Suprapubic skin (tissue), 4 donors: ENCODE measurements at places on chromosomes 16 and 17. TPM values are rescaled to one million over a fixed set of nuclear protein-coding genes. Genes with fewer than 3 reads are reported as not detected.
A peak's percentile ranks its signal among the peaks of the same experiment; 100 is the strongest.

DNA sequence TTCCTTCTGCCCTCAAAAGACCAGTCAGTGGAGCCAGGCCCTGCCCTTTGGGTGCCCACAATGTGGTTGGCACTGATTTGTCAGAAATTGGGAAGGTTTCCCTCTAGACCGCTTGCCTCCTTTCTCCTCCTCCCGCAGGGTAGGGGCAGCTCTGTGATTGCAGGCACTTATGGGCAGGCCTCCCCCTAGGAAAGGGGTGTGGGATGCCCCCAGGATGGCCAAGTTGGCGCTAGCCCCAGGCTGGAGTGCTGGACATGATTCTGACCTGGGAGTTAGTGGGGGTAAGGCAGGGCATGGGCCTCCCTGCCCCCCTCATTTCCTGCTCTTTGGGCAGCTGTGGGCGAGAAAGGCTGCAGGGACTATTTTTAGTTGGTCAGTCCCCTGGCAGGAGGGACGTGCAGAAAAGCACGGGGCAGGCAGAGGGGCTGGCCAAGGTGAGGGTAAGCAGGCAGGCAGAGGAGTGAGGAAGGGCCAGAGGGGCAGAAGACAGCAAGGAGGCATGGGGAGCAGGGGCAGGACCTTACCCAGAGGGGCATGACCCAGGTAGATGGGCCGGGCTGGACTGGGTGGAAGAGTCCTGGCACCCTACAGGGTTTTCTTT is 3.3 kb downstream of the RARA start:
- DNase-seq = peak; percentile 52

DNA sequence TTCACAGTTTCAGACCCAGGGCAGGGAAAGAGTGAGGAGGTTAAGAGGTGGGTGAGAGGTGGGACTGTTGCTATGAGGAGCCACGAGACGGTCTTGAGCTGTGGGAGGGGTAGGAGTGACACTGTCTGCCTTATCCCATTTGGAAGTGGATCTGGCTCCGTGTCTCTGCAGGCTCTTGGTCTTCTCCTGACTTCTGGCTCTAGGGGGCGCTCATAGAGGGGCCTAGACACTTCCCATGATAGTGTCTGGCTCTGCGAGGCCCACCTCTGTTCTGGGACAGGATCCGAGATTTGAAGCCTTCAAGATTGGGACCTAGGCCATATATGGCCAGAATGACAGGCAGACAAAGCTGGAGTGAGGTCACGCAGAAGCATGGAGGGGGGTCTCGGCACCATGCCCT is 204.5 kb downstream of the GSG1L start:
- DNase-seq = peak; percentile 9

DNA sequence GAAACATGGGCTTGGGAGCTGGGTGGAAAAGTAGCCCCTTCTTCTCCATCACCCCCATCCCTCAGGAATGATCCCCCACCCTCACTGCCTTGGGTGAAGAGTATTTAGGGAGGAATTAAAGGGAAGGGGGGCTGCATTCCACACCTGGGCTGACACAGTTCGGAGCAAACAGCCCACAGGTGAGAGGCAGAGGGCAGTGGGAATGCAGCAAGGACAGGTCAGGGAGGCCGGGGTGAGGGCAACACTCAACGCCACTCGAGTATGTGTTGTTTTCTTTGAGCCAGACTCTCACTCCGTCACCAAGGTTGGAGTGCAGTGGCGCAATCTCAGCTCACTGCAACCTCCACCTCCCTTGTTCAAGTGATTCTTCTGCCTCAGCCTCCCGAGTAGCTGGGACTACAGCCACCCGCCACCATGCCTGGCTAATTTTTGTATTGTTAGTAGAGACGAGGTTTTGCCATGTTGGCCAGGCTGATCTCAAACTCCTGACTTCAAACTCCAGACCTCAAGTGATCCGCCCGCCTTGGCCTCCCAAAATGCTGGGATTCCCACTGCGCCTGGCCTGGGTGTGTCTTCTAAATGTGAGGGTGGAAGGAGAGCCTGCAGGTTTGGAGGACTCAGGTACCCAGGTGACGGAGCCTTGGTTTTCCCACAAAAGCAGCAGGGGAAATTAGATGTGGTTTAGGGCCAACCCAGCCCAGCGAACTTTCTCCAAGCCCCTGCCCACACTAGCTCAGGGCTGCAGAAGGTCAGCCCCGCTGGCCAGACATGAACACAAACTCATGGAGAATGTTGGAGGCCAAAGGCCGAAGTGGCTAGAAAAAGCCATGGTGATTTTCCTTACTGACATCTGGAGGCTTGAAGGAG is 21.2 kb upstream of the ITGA3 start:
- peak; percentile 67 for DNase-seq

DNA sequence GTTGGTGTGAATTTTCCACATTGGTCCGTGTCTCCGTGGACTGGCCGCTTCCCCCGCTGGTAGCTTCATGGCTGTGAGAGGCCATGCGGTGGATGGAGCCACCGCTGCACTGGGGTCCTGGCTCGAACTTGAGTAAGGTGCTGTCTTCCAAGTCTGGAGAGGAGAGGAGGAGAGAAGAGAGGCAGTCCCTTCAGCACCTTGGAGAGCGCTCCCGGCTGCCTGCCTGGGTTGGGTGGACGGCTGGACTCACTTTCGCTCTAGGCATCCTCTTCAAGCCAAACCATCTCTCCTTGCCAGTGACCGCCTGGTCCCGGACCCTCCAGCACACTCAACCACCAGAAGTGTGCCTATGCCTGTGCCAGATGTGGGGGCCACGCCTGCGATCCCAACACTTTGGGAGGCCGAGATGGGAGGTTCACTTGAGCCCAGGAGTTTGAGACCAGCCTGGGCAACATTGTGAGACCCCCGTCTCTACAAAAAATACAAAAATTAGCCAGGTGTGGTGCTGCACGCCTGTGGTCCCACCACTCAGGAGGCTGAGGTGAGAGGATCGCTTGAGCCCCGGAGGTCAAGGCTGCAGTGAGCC is 6.2 kb downstream of the JPH3 start:
- no peak for DNase-seq

GRCh38 chr16:49698931-49699840 is 156.7 kb downstream of the ZNF423 start:
- DNase-seq = no peak

CES5A gene
- 0.30 TPM for total RNA-seq

- DNase-seq = no peak
These were observed 38.4 kb downstream of the TOM1L2 start for GRCh38 chr17:17933775-17934174.

DNA sequence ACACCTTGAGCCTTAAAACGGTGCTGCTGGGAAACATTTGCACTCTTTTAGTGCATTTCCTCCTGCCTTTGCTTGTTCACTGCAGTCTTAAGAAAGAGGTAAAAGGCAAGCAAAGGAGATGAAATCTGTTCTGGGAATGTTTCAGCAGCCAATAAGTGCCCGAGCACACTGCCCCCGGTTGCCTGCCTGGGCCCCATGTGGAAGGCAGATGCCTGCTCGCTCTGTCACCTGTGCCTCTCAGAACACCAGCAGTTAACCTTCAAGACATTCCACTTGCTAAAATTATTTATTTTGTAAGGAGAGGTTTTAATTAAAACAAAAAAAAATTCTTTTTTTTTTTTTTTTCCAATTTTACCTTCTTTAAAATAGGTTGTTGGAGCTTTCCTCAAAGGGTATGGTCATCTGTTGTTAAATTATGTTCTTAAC is 4.4 kb downstream of the SOX9 start:
- no peak for DNase-seq

NPIPB6 gene
- total RNA-seq = 30.7 TPM

DNA sequence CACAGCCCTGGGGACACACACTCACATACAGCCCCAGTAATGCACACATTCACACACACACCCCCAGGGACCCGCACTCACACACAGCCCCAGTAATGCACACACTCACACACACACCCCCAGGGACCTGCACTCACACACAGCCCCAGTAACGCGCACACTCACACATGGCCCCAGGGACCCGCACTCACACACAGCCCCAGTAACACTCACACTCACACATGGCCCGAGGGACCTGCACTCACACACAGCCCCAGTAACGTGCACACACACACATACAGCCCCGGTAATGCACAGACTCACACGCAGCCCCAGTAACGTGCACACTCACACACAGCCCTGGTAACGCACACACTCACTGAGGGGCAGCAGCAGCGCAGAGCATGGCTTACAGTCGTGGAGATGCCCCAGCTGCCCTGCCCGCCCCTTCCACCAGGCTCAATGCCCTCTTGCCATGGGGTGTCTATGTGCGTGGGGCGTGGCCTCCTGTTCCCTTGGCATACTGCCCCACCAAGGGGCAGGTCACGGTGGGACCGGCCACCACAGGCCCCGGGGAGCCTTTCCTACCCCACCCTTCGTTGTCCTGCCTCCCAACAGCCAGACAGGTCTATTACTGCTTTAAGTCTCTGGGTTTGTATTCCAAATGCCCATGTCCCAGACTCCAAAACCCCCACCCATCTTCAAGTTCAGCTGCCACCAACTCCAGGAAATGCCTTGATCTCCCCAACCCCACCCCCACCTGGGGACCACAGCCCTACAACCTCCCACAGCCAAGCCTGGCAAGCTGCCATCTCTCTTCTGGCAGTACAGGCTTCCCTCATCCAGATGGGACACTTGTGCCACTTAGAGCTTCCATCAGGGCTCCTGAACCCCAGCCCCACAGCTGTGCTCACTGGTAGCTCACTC is 2.7 kb downstream of the CCDC102A start:
- DNase-seq = peak; percentile 77

TMEM98 gene
- total RNA-seq = 30.1 TPM

GRCh38 chr16:81633680-81634379 is 145.3 kb upstream of the PLCG2 start:
- DNase-seq = no peak

PRSS8 gene
- total RNA-seq = 168 TPM

DNA sequence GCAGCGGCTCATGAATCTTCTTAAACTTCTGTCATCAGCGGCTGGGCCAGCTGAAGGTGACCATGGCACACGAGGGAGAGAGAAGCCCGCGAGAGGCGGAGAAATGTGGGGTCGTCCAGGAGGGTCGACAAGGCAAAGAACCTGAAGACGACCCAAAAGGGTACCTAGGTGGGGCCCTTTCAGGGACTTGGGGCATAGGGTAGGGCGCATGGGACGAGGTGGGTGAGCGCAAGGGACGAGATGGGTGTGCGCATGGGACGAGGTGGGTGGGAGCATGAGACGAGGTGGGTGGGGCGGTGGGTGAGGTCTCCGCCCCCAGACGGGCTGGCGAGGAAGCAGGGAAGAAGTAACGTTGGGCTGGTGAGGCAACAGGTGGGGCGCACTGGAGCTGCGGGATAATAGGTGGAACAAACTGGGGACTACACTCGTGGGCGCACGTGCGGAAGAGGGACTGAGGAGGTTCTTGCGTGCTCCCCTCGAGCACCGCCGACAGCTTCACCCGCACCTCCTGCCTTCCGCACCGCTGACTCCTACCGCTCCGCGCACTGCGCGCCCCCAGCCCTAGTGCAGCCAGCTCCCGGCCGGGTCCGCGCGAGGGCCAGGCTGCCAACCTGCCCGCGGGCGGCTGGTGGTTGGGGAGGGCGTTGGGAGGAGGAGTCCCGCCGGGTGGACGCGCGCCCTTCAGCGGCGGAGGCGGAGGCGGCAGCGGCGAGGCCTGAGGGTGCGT is 23.2 kb upstream of the CRYM start:
- peak; percentile 91 for DNase-seq

CRISPLD2 gene
- 66.6 TPM for total RNA-seq

UNC45B gene
- total RNA-seq = not detected

PGAP3 gene
- total RNA-seq = 41.5 TPM

GRCh38 chr16:14629612-14629918 is 495 bp downstream of the PARN start:
- no peak for DNase-seq

- no peak for DNase-seq
These were observed 406.6 kb upstream of the EEF2KMT start for GRCh38 chr16:5504064-5504781.

- peak; percentile 84 for DNase-seq
These were observed 43.0 kb upstream of the TOB1 start for GRCh38 chr17:50908860-50909764.

DNA sequence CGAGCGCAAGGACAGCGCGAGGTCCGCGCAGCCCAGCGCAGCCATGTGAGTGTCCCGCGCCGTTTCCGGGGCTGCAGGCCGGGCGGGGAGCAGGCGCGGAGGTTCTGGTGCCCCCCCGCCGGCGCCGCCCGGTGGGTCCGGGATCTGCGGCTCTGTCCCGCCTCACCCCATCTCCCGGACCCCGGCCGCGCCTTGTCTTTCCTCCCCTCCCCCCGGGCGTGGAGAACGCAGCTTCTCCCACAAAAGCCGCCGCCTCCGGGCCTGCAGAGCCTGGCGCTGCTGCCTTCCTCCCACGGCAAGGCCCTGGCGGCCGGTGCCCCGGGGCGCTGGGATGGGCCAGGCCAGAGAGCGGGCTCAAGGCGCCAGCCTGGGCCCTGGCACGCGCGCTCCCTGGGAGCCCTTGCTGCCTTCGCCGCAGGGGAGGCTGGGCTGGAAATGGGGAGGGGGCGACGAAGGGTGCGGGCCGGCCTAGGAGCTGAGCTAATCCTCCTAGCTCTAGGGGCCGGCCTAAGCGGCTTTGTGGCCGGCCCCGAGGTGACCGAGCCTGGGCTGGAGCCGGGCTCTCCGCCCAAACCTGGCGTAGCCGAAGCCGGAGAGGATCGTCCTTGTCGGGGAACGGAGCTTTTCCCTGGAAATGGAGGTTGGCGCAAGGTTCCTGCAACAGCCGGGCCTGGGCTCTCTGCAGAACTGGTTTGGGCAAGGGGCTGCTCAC is 397 bp downstream of the RIPOR1 start:
- peak; percentile 80 for DNase-seq

PRDM7 gene
- not detected for total RNA-seq

NAGPA gene
- total RNA-seq = 29.3 TPM

GRAPL gene
- total RNA-seq = 1.9 TPM

DNA sequence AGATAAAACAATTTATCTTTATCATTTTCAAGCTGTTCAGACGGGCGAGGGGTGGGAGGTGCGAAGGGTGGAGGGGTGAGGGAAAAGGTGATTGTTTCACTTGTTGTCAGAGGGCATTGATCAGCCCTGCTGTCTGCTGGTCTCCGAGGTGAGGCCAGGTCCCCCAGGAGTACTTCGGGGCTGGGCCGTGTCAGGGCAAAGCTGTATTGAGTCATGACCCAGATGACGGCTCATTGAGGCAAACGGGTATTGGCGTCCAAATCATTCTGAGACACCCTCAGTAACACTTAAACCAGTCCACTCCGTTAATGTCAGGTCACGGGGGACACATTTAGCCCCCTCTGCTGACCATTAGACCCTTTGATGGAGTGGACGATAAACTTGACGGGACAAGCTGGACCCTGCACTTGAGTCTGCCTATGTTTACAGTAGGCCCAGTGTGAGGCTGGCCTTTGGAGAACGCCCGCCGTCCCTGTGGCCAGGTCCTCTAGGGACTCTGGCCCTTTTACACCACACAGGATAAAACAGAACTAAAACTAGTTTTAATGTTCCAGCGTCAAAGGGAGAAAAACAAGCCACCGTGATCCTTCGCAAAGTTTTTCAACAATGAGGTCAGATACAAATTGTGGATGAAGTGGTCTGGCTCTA is 502.2 kb upstream of the ZFHX3 start:
- DNase-seq = no peak

DNA sequence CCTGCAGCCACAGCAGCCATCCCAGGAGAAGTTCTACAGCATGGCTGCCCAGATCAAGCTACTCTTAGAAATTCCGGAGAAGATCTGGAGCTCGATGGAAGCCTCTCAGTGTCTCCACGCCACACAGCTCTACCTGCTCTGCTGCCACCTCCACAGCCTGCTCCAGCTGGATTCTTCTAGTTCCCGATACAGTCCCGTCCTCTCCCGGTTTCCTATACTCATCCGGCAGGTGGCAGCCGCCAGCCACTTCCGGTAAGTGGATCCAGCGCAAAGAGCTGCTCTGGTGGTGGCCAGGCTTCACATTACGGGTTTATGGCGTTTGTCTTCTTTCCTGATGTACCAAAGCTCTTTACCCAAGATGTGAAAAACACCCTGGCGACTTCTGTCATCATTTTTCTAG is 3.6 kb downstream of the COG1 start:
- DNase-seq = no peak

DPEP3 gene
- total RNA-seq = not detected
